ENCODE measurements at places on chromosomes 1 and 21. TPM values are rescaled to one million over a fixed set of nuclear protein-coding genes. Genes with fewer than 3 reads are reported as not detected.

DNA sequence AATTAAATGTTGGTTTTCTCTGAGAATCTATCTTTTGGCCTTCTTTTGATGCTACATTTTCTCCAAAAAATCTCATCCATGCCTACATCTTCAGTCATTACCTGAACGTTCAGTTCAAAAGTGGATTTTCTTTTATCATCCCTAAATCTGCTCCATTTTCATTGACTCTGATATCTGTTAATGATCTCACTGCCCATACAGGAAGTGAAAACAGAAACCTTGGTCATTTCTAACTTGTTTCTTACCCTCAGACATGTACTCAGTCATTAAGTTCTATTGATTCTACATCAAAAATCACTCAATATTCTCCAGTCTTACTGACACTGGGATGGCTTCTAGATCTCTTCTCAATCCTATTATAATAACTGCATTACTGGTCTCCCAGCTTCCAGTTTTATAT, 22.7 kb downstream of the PRKACB start:
- no peak for DNase-seq

GRCh38 chr1:225454733-225455132, 26.9 kb upstream of the LBR start:
- DNase-seq, result peak; percentile 72

GRCh38 chr1:159279773-159280172, 22.4 kb upstream of the FCER1A start:
- DNase-seq, result no peak

- peak; percentile 13 for DNase-seq
Measured at GRCh38 chr1:44328671-44329416, 26.2 kb downstream of the ERI3 start.

DNA sequence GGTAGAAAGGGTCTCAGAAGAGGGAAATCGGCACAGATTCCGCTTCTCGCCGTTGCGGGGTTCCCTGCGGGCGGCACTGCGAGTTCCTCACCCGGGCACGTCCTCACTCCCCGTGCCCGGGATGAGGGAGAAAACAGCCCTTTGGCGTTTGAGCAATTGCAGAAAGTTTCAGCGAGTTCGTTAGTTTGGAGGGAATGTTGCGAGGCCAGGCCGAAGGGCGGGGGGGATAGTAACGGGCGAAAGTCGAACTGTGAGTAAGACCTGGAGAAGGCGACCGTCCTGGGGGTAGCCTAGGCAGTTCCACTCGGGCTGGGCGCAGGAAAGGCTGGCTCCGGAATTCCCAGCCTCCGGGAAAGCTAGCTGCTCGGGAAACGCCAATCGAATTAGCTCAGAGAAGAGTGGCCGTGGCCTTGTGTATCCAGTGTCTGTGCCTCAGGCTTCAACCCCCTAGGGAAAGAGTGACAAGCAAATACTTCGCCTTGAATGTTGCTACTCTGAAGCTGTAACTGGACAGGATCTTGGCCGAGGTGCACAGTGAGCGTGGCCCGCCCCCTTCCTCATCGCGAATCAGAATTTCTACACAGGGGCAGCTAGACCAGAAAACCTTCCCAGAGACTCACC, 787 bp downstream of the PTGFR start:
- peak; percentile 71 for DNase-seq

- no peak for DNase-seq
Measured at GRCh38 chr21:46113497-46114176, 15.7 kb downstream of the COL6A2 start.

- DNase-seq, result no peak
Measured at GRCh38 chr21:41635874-41636273, 127.9 kb upstream of the TMPRSS2 start.

- no peak for DNase-seq
Measured at GRCh38 chr1:221289103-221289502, 409.9 kb downstream of the HLX start.

GRCh38 chr1:43360616-43361015, 1.8 kb downstream of the CDC20 start:
- DNase-seq, result no peak

DNA sequence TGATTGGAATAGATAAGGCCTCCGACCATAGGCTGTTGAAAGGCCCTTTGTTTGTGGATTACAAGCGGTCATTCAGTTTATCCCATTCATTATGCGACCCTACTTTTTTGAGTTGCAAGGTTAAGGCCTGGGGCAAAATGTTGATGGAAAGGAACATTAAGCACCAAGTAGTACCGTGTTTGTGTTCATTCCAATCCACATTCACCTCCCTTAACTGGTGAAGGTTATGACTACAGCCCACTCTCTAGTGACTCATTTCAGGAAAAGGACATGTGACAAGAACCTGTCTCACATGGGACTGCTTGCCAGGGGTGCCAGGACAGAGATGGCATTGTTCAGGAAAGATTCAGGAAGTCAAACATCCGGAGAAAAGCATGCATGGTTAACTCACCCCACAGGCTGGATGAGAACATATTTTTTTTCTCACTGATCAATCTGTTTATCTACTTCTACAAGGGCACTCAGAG, 81.6 kb downstream of the CD58 start:
- no peak for DNase-seq

DNA sequence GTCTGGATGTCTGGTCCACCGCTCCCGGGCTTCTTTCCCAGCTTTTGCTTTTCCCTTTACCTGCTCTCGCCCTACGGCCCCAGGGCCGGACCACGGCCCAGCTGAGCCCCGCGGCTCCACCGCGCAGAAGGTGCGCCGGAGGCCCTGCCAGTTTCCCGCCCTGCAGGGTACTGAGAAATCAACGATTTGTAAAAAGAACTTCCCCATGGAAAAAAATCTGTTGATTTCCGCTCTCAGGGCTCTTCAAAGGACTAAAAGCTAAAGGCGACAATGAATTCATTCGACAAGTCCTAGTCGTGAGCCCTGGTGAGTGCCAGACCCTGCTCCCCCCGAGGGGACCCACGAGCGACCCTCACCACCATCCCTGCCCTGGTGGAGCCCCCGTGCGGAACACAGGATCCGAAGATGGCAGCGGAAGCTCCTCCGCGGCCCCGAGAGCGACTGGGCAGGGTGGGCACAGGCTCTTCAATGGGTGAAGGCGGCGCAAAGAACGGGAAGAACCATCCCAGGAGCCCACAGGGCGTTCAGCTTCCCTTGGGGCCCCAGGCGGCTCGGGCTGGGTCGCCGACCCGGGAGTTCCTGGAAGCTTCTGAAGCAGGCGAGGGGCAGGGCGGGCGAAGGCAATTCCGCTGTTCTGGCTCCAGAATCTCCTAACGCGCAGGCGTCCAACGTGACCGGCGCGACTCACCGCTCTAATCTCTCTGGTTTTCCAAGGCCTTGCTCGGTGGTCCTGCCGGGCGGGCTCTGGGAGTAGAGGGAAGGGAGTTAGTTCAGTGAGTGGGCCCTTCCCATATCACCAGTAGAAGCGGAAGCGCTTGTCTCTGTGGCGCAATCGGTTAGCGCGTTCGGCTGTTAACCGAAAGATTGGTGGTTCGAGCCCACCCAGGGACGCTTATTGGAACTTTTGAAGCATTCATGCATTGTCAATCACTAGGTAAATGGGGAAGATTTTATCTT, 6.6 kb upstream of the RNU1-2 start:
- DNase-seq, result peak; percentile 70

The PLD5 gene
- under 0.01 TPM for total RNA-seq

The NR1I3 gene
- not detected for total RNA-seq

The CNKSR1 gene
- not detected for total RNA-seq

The B3GALT2 gene
- 0.18 TPM for total RNA-seq

The PRMT2 gene
- total RNA-seq, result 96.6 TPM

The FAM167B gene
- total RNA-seq, result 2.1 TPM

The ST6GALNAC5 gene
- total RNA-seq, result 0.09 TPM

The LCE1A gene
- total RNA-seq, result not detected

The A3GALT2 gene
- not detected for total RNA-seq

The MATN1 gene
- 0.25 TPM for total RNA-seq
